ENCODE measurements at places on chromosomes 1 and 21.

- DNase-seq: no peak
Measured at GRCh38 chr1:101278238-101278637, 41.4 kb downstream of the S1PR1 start.

GRCh38 chr1:203117611-203118575 lies 9.6 kb upstream of the ADORA1 start:
- DNase-seq: peak; percentile 51

DNA sequence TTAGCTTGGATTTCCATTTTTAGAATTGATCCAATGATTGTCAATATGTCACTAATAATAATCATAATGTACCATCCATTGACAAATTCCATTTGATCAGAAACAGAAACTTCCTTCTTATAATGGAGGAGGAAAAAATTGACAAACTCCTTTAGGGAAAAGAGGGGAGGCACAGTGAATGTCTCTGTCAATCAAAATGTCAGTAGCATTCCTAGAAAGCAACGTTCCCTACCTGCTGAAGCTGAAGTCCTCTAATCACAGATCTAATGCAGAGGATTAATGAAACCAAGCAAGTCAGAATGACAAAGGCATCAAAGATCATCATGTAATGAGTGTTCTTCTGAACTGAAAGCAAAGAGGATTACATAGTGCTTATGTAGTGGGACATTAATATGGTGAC lies 22.4 kb downstream of the MCOLN3 start:
- no peak for DNase-seq

- no peak for DNase-seq
Measured at GRCh38 chr1:156226782-156227181, 14.0 kb downstream of the PMF1 start.

- DNase-seq: peak; percentile 58
Measured at GRCh38 chr1:7608628-7609305, 162.3 kb upstream of the VAMP3 start.

GRCh38 chr1:2345297-2346075 lies 45.9 kb downstream of the MORN1 start:
- DNase-seq: no peak

- no peak for DNase-seq
Measured at GRCh38 chr1:37294529-37294928, 179.9 kb upstream of the ZC3H12A start.

- DNase-seq: no peak
Measured at GRCh38 chr1:183444243-183444642, 26.1 kb upstream of the NMNAT2 start.

- no peak for DNase-seq
Measured at GRCh38 chr1:163866564-163866963, 544.8 kb downstream of the NUF2 start.

- DNase-seq: no peak
Measured at GRCh38 chr21:25640202-25640942, 1.3 kb downstream of the JAM2 start.

- no peak for DNase-seq
Measured at GRCh38 chr1:178362747-178363146, 134.0 kb downstream of the CLEC20A start.

GRCh38 chr1:8540261-8540941 lies 222.5 kb downstream of the SLC45A1 start:
- no peak for DNase-seq

DNA sequence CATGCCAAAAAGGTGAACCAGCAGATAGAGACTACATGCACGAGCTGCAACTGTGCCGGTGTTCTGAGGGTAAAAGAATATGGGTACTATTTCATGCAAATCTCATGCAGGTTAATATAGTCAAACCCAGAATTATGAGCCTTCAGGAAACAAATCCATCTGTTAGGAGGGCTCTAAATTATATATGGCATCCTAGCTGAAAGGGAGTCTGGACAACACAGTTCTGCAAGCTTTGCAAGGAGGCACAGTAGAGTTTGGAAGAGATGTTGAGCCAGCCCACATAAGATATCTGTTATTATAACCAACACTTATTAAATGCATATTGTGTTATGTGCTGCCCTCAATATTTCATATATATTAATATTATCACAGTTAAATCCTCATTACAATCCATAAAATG lies 50.5 kb upstream of the PALMD start:
- no peak for DNase-seq

DNA sequence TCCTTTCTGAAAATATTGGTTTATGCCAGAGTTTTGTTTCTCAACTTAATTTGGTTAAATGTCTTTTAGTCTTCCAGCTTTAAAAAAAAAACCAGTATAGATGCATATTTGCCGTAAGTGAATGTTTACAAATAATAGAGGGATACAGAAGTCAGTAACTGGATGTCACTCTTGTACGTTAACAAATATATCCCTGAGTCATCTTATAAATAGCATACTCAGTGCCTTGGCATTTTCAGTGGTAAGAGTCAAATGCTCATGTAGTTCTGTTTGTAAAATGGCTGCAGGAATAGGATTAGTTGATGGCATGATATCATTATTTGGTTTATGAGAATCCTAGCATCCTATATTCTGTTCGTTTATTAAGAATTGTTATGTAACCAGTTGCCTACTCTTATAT lies 55.4 kb downstream of the SPEN start:
- DNase-seq: no peak

- DNase-seq: no peak
Measured at GRCh38 chr1:110585481-110585880, 20.7 kb downstream of the KCNA2 start.

- no peak for DNase-seq
Measured at GRCh38 chr1:28064064-28064463, 24.3 kb downstream of the EYA3 start.

GRCh38 chr1:214830941-214831340 lies 227.9 kb downstream of the CENPF start:
- DNase-seq: no peak

All from DMS153 (cell line).